Stimulated activated CD4-positive, alpha-beta T cell treated with anti-CD3 and anti-CD28 coated beads, Interleukin-2, amount 100 ng/mL, for 24 hours (primary cell): ENCODE measurements at places on chromosomes 1 and 21.

DNA sequence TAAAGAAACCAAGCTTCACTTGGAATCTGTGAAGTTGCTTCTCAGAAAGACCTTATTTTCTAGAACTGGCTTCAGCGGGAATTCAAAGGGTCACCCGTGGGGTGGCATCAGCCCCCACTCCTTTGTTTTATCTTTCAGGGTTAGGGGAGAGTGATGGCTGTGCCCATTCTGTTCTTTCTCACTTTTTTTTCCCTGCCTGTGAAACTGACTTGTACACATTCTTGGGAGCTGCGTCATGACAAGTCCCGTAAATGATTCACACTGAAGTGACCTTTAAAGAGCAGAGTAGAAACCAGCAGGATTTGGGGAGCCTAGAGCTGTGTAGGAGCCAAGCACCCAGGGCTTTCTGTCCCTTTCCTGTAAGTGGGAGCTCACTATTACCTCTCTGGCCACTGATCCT, 43.8 kb downstream of the SLC44A3 start:
- DNase-seq, result no peak

DNA sequence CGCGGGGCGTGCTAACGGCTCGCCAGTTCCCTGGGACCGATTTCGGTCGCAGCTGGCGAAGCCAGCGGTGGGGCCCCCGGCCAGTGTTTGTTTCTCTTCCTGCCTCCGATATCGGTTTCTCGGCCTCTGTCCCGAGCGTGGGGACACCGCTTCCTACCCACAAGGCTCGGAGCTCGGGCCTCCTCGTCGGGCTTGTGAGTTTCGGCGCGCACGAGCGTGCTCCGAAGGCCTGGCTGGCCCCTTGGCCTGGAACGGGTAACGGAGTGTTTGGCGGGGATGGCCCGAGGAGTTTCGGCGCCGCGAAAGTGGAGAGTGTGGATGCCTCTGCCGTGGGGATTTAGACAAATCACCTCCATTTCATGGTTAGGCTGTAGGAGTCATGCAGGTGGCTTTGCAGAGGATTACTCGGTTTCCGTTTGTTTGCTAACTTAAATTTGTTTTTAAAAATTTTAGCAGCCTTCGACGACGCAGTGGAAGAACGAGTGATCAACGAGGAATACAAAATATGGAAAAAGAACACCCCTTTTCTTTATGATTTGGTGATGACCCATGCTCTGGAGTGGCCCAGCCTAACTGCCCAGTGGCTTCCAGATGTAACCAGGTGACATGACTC, 559 bp downstream of the RBBP4 start:
- DNase-seq, result no peak

GRCh38 chr1:154358519-154358918, 33.2 kb downstream of the ATP8B2 start:
- no peak for DNase-seq

- DNase-seq, result no peak
Observed at GRCh38 chr1:203669739-203670138, 43.1 kb downstream of the ATP2B4 start.

GRCh38 chr1:96559707-96560596, 161.6 kb upstream of the PTBP2 start:
- no peak for DNase-seq

GRCh38 chr21:41559658-41560631, 52.0 kb upstream of the TMPRSS2 start:
- DNase-seq, result no peak

GRCh38 chr21:25691976-25692375, 42.7 kb downstream of the ATP5PF start:
- no peak for DNase-seq

- DNase-seq, result no peak
Observed at GRCh38 chr1:231933711-231934626, 307.4 kb downstream of the DISC1 start.

DNA sequence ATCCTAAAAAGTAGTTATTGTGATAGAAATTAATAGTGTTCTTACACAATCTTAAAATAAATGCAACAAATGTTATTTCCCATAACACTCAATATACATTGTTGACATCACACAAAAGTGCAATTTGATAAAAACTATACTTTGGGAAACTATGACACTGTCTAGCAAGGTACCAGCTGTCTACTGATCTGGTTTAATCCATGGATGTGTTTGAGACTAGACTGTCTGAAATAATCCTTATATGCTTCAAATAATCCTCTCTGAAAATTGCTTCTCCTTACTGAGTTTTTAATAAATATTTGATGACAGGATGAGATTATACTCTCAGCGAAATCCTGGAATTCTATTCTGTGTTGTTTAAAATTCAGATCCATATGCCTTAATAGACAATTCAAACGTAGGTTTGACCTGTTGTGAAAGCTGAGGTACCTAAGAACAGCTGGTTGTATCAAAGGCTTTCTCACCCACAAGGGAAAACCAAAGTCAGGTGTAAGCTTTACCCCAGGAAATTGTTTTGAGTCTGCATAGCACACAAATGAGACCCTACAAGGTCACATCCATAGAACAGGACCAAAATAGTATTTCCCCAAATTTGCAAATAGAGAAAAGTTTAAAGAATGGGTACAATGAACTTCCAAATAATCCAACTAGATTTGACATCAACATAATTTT, 8.8 kb upstream of the GFI1 start:
- no peak for DNase-seq

- DNase-seq, result no peak
Observed at GRCh38 chr1:110384581-110385321, 6.1 kb downstream of the SLC16A4 start.

- DNase-seq, result no peak
Observed at GRCh38 chr21:29208682-29209059, 78.2 kb downstream of the MAP3K7CL start.

DNA sequence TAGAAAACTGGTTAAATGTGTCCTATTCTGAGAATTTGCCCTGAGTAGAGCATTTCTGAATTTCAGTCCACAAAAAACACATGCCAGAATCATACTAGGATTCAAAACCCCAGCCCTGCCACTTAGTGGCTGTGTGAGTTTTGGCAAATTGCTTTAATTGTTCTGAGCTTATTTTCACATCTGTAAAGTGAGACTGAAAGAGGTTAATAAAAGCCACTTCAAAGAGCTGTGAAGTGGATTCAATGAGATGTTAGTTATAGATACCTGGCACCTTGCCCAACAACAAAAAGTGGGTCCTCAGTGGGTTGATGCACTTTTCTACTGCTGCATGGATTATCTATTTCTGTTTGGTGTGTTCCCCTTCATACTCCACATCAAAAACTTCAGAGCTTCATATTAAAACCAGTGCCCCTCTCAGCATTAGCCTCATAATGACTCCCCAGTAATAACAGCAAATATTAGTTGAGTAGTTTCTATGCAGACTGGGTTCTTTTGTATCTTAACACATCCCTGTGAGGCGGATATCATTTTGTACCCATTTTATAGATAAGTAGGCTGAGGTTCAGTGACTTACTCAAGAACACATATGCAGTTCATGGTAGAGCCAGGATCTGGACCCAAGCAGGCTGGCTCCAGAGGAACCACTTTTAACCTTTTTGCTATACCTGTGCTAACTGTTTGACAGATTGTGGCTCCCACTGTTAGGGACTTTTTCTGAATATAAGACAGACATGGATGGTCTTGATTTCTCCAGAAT, 14.2 kb upstream of the ADORA3 start:
- DNase-seq, result no peak

DNA sequence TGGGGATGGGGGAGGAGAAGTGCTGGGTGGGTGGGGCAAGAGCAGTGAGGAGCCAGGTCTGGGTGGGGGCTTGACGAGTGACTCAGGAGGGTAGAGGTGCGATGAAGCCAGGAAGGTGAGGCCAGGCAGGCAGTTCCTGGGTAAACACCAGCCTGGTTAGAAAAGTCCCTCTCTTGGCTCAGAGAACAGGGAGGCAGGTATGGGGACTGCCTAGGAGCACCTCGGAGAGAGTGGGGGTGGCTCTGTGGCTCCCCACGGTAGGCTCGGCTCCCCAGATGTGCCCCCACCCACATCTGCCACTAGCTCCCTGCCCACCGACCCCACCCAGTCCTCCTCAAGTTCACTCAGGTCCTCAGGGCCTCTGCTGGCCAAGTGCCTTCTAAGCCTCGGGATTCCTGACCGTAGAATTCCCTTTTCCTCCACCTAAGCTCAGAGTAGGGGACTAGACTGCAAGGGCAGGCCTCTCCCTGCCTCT, 1.2 kb downstream of the HSPG2 start:
- DNase-seq, result no peak

GRCh38 chr1:92186081-92186480, 31.6 kb upstream of the C1orf146 start:
- no peak for DNase-seq

GRCh38 chr1:151540982-151541377, 871 bp downstream of the TUFT1 start:
- DNase-seq, result no peak

GRCh38 chr21:45284456-45284741, 3.3 kb downstream of the POFUT2 start:
- DNase-seq, result no peak

GRCh38 chr1:58786927-58787245, 3.0 kb upstream of the JUN start:
- no peak for DNase-seq

DNA sequence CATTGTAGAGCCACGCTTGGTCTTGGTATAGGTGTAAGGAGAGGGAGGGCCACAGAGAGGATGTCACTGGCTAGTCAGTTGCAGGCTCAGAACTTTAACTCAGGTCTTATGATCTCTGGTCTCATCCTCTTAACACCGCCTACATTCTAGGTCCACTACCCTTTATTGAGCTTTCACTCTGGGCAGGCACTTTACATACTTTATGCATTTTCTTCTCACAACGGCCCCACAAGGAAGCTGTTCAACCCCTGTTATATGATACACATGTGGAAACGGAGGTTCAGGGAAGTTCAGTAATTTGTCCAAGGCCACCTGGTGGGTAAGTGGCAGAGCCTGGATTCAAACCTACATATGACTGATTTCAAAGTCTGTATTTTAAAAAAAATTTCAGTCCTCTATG, 25.3 kb upstream of the RCAN3 start:
- DNase-seq, result no peak

DNA sequence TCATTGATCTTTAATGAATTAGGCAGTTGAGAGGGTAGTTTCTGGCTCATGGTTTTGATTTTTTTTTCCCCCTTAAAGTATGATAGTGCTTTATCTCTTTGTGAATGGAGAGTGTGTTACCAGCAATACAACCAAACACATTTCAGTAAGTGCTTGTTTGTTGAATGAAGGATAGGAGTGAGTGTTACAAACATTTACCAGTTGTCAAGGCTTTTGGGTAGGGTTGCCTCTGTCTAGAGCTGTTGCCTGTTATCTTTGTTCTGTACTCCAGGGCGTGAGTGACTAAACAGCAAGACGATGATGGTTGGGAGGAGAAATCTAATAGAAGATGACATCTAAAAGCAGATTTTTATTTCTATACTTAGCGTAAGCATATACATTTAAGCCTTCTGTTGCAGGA, 21.5 kb downstream of the MAP3K7CL start:
- no peak for DNase-seq

- no peak for DNase-seq
Observed at GRCh38 chr1:93015590-93015989, 54.3 kb upstream of the DIPK1A start.

GRCh38 chr1:173467426-173467825, 9.7 kb upstream of the PRDX6 start:
- DNase-seq, result no peak

DNA sequence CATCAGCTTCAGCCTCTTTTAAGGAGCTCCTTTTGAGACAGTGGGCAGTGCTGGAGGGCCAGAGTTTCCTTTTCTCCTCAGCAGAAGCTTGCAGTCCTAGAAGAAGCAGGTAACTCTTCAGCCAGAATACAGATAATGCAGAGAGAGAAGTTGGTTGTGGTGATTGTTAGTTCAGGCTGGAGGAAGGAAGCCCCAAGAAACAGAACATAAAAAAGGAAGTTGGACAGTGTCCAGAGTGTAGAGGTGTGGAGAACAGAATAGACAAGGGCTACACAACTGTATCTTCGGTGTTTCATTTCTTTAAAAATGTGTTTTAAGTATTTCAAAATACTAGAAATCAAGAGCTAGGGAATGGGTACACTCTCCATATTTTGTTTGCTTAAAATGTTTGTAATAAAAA, 6.4 kb upstream of the TACSTD2 start:
- DNase-seq, result no peak

- no peak for DNase-seq
Observed at GRCh38 chr1:232764458-232765251, 40.6 kb upstream of the MAP10 start.

DNA sequence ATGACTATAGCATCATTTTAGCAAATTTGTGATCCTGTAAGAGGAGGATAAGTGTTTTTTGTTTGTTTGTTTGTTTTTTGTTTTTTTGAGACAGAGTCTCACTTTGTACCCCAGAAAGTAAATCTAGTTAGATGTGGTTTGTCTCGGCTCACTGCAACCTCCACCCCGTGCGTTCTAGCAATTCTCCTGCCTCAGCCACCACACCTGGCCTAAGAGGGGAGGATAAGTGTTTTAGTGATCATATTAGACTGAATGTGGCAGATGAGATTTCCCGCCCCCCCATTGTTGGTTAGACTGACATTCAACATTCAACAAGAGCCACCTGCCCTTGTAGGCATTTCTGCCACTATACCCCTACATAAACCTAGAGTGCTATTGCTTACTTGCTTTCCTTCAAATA, 98.5 kb downstream of the OSBPL9 start:
- no peak for DNase-seq

GRCh38 chr1:181104042-181104789, 15.7 kb downstream of the IER5 start:
- no peak for DNase-seq

GRCh38 chr1:160066829-160067745, 2.9 kb downstream of the KCNJ10 start:
- DNase-seq, result no peak

DNA sequence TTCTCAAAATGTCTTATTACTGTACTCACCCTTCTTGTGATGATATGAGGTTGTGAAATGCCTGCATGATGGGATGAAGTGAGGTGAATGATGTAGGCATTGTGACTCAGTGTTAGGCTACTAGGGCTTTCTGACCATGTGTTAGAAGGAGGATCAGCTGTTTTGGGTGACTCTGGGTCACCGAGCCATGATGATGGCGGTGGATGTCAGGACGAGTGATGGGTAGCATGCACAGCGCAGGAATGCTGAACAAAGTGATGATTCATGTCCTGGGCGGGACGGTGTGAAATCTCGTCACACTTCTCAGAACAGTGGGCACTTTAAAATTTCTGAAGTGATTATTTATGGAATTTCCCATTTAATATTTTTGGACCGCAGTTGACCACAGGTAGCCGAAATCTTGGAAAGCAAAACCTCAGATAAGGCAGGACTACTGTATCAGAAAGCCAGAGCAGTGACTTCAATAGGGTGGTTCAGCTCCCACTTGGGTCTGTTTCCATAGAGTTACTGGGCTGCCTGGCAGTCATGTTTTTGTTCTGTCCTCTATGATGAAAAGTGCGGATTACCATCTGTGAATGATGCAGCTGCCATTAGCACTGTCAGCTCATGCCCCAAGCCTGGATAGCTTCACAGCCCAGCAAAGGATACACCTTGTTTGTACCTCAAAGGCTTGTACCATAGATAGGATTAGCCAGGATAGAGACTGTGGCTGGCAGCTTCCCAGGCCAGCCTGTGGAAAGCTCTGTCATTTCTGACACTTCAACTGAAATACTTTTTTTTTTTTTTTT, 26.6 kb downstream of the IL6R start:
- peak; percentile 61 for DNase-seq

GRCh38 chr1:168550971-168551370, 7.2 kb upstream of the XCL2 start:
- DNase-seq, result no peak

- DNase-seq, result no peak
Observed at GRCh38 chr1:221714227-221715152, 27.4 kb downstream of the DUSP10 start.

- no peak for DNase-seq
Observed at GRCh38 chr1:183318433-183318832, 99.7 kb downstream of the NMNAT2 start.
